ENCODE measurements at places on chromosomes 13 and 19.
A peak's percentile ranks its signal among the peaks of the same experiment; 100 is the strongest.

- DNase-seq, result no peak
- H3K4me1 ChIP-seq, result peaks cover 8% of the 10 kb centered on the region
- H3K27me3 ChIP-seq, result no peaks in the 10 kb centered on the region
- peak overlapping the region; percentile 85 for H3K4me3 ChIP-seq
- H3K36me3 ChIP-seq, result peaks cover 6% of the 10 kb centered on the region
Measured at GRCh38 chr19:52007451-52007805, 583 bp downstream of the ZNF615 start.

DNA sequence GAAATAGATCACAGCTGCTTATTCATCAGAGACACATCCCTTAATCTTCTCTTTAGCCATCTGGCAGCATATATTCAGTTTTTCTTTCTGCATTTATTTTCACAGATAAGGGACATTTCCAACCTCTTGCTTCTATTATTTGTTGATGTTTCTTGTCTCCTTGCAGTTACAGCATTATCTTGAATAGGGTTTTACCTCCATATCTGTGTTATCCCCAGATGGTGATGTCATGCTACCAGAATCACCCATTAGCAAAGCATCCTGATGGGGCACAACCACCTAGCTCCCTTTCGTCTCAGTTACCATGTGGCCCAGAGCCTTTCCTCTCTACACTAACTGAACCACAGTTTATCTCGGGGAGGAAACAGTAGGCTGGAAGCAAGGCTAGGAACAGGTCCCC lies 483.9 kb downstream of the FOXO1 start:
- H3K27ac ChIP-seq, result no peak overlapping the region
- H3K36me3 ChIP-seq, result no peaks in the 10 kb centered on the region

- no peak overlapping the region for H3K4me3 ChIP-seq
- H3K4me1 ChIP-seq, result no peaks in the 10 kb centered on the region
- no peak overlapping the region for H3K27ac ChIP-seq
- H3K27me3 ChIP-seq, result no peaks in the 10 kb centered on the region
- no peaks in the 10 kb centered on the region for H3K36me3 ChIP-seq
Measured at GRCh38 chr13:74784959-74785358, 650.8 kb upstream of the KLF12 start.

GRCh38 chr19:38778733-38779132 lies 5.4 kb upstream of the LGALS7 start:
- H3K36me3 ChIP-seq, result no peaks in the 10 kb centered on the region
- no peaks in the 10 kb centered on the region for H3K4me1 ChIP-seq
- no peak overlapping the region for H3K4me3 ChIP-seq
- no peaks in the 10 kb centered on the region for H3K27me3 ChIP-seq
- DNase-seq, result no peak

DNA sequence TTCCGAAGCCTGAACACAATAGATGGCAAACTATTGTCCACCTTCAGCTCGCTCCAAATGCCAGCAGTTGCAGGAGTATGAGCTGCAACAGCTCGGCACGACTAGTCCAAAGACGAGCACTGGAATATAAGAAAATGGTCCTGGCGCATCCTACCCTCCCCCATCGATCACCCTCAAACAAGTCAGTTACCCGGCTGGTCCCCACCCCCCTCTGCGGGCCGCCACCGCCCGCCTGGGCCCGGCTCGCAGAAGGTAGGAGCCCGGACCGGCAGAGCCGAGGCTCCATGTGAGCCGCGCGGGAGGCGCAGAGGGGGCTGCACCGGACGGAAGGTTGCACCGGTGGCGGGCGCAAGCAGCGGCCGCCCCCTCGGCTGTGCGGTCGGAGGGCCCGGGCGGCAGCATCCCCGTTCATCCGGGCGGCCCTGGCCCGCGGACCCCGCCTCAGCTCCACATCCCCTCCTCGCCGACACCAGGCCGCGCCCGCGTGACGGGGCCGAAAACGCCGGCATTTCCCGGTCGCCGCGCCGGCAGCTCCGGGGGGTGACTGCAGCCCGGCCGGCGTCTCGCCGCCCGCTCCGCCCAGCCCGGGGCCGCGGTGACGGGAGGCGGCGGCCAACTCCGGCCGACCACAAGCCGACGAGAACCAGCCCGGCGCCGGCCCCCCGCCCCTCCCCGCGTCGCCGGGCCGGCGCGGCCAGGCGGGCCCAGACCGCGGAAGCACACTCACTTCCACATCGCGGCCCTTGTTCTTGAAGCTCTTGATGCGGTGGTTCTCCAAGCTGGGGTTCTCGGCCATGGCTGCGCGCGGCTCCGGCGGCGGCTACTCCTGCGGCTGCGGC lies 552 bp downstream of the KPNA3 start:
- no peaks in the 10 kb centered on the region for H3K36me3 ChIP-seq
- peak overlapping the region; percentile 74 for H3K27ac ChIP-seq
- H3K4me1 ChIP-seq, result peaks cover 42% of the 10 kb centered on the region
- peak overlapping the region; percentile 74 for H3K4me3 ChIP-seq
- H3K27me3 ChIP-seq, result no peaks in the 10 kb centered on the region

- DNase-seq, result no peak
- no peaks in the 10 kb centered on the region for H3K36me3 ChIP-seq
- H3K4me3 ChIP-seq, result no peak overlapping the region
- H3K27ac ChIP-seq, result no peak overlapping the region
Measured at GRCh38 chr13:102122147-102122546, 279.7 kb downstream of the FGF14 start.

- no peak overlapping the region for H3K27ac ChIP-seq
Measured at GRCh38 chr19:51140441-51140840, 1.7 kb upstream of the SIGLEC7 start.

DNA sequence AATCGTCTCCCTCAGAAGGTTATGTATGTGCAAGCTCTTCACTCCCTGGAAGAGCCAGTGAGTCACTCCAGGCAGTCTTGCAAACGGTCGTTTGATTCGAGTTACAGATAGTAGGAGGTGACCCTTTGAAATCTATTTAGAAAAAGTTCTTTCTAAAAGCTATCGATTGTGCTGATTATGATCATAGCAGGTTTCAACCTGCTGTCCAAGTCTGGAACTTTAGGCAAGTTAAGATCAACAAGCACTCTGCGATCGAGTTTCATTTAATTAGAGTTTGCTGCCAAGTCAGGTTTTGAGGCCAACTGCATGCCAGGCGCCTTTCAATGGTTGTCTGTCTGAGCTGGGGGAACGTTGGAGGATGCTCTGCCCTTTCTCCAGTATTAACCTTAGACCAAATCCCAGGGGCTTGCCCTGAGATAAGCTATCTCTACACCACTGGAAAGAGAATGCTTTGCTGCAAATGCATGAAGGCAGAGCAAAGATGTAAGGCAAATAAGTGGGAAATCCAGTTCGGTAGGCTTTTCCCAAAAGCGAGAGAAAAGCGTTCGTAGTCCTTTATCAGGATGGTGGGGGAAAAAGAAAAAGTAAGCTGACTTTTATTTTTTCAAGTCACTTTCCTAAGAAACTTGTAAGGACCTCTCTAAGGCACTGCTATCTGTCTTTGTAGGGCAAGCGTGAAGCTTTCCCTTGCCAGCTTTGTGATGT lies 287.5 kb downstream of the ATP8A2 start:
- H3K27me3 ChIP-seq, result no peaks in the 10 kb centered on the region
- no peak overlapping the region for H3K4me3 ChIP-seq
- no peak for DNase-seq
- no peak overlapping the region for H3K27ac ChIP-seq
- H3K4me1 ChIP-seq, result no peaks in the 10 kb centered on the region

DNA sequence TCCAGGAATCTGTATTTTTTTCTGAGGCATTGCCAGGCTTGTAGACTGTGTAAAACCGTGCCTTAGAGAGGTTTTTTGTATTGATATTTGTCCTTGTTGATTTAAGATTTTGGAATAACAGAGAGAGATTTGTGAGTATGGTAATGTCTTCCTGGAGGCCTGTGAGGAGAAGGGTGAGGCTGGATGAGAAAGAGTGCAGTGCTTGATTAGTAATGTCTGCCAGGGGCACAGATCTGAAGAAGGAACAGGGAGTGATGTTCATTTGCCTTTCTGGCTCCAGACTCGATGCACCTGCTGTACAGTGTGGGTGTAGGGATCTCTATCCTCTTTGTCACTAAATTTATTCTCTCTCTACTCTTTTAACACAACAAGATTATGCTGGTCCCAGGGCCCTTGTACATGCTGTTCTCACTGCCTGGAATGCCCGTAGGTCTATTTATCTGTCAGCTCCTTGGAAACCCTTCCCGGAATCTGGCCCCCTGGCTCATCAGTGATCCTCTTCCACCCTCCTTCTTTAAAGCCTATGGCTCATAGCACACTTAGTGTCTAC lies 4.2 kb downstream of the FIZ1 start:
- no peaks in the 10 kb centered on the region for H3K27me3 ChIP-seq
- DNase-seq, result no peak
- no peak overlapping the region for H3K27ac ChIP-seq
- no peak overlapping the region for H3K4me3 ChIP-seq

GRCh38 chr19:46453661-46454060 lies 17.7 kb downstream of the PNMA8A start:
- no peak for DNase-seq
- peaks cover 3% of the 10 kb centered on the region for H3K27me3 ChIP-seq
- H3K4me1 ChIP-seq, result no peaks in the 10 kb centered on the region
- H3K27ac ChIP-seq, result no peak overlapping the region
- H3K36me3 ChIP-seq, result no peaks in the 10 kb centered on the region
- no peak overlapping the region for H3K4me3 ChIP-seq

DNA sequence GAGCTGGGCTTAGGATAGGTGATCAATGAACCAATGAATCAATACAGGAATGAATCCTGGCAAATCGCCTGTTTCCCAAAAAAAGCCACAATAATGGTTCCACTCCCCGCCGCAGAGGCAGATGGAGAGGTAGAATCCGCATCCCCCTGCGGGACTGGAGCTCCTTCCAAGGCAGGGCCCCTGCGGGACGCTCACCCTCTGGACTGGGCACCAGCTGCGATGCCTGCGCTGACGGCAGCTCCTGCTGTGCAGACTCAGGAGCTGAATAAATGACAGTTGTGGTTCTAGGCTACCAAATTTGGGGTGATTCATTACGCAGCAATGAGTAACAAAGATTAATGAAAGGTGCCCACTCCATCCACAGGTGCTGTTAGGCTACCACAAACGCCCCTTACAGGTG lies 8.8 kb upstream of the CDC34 start:
- H3K4me3 ChIP-seq, result no peak overlapping the region
- H3K4me1 ChIP-seq, result no peaks in the 10 kb centered on the region
- no peak overlapping the region for H3K27ac ChIP-seq
- no peak for DNase-seq
- no peaks in the 10 kb centered on the region for H3K36me3 ChIP-seq
- H3K27me3 ChIP-seq, result no peaks in the 10 kb centered on the region

DNA sequence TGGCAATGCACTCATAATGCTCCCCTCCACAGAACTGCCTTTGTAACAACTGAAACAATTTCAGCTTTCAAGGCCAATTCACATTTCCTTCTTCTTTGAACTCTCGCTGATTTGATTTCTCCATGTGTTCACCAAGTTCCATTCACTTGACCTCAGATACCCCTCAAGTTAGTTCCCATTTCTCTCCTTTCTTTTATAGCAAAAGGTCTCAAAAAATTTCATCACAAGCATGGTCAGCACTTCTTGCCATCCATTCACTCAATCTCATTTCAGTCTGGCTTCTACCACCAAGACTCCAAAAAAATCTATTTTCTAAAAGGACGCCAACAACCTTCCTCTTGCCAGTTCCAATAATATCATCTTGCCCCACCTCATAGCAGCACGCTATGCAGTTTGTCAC lies 135.7 kb downstream of the DIAPH3 start:
- no peaks in the 10 kb centered on the region for H3K36me3 ChIP-seq
- H3K4me3 ChIP-seq, result no peak overlapping the region
- no peak overlapping the region for H3K27ac ChIP-seq
- H3K27me3 ChIP-seq, result no peaks in the 10 kb centered on the region
- DNase-seq, result no peak

GRCh38 chr19:954272-954671 lies 28.4 kb downstream of the ARID3A start:
- no peak overlapping the region for H3K27ac ChIP-seq
- peaks cover 15% of the 10 kb centered on the region for H3K4me1 ChIP-seq
- DNase-seq, result no peak
- no peak overlapping the region for H3K4me3 ChIP-seq

DNA sequence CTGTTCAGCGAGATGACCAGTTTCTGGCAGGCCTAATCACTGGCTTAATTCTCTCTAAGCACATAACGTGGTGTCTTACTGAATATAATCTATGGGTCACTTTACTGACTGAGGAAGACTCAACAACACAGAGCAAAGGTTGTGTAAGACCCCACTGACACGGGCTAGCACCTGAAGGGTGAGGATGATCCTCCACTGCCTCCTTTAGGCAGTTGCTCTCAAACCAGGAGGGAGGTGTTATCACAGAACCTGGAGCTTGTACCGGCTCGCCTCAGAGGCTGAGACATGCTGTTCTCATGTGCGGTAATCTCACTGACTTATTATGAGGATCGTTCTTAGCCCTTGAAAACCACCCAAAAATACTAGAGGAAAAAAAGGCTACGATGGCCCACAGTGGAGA lies 28.3 kb downstream of the RCBTB2 start:
- H3K4me1 ChIP-seq, result peaks cover 53% of the 10 kb centered on the region
- no peaks in the 10 kb centered on the region for H3K27me3 ChIP-seq
- peak overlapping the region; percentile 60 for H3K27ac ChIP-seq
- H3K36me3 ChIP-seq, result no peaks in the 10 kb centered on the region
- no peak for DNase-seq
- no peak overlapping the region for H3K4me3 ChIP-seq

DNA sequence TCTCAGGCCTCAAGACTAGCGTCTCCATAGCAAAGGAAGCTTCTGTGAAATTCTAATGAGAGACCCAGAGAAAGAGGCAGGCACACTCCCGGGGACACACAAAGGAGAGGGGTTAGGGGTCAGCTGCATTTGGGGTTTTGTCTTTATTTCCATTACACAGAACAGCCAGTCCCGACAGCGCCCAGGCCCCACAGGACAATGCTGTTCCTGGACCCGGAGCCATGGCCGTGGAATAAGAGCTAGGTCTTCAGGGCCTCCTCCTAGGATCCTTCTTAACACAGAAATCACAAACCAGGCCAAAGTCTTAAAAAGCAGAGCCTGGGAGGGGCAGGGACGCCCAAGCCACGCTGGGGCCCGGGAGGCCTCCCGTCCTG lies 22.8 kb downstream of the KCTD15 start:
- H3K4me3 ChIP-seq, result peak overlapping the region; percentile 47
- no peaks in the 10 kb centered on the region for H3K27me3 ChIP-seq
- peak overlapping the region; percentile 36 for H3K27ac ChIP-seq
- peaks cover 18% of the 10 kb centered on the region for H3K4me1 ChIP-seq
- no peak for DNase-seq
- H3K36me3 ChIP-seq, result no peaks in the 10 kb centered on the region

DNA sequence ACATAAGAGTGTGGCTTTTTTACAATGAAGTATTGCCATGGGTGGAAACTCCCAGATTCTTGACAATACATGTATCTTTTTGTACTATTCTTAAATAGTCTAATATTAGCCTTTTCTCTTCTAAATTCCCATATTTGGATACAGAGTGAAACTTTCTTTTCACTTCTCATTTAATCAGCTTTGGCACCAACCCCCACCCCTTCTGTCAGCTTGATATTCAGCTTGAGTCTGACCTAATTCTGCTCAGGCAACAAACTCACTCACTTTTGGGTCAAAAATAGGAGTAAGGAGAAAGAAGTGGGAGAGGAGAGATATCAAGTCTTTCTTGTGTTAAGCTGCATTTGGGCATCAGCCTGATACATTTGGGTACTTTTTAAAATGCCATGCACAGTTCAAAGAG lies 397.5 kb downstream of the COG6 start:
- no peak for DNase-seq
- no peaks in the 10 kb centered on the region for H3K36me3 ChIP-seq
- no peaks in the 10 kb centered on the region for H3K27me3 ChIP-seq
- no peak overlapping the region for H3K27ac ChIP-seq
- no peaks in the 10 kb centered on the region for H3K4me1 ChIP-seq
- H3K4me3 ChIP-seq, result no peak overlapping the region

All from CD4-positive, alpha-beta memory T cell (primary cell).